ENCODE measurements at places on chromosomes 7 and 10.

GRCh38 chr7:123770378-123770777 lies 21.6 kb upstream of the WASL start:
- DNase-seq: peak; percentile 95

DNA sequence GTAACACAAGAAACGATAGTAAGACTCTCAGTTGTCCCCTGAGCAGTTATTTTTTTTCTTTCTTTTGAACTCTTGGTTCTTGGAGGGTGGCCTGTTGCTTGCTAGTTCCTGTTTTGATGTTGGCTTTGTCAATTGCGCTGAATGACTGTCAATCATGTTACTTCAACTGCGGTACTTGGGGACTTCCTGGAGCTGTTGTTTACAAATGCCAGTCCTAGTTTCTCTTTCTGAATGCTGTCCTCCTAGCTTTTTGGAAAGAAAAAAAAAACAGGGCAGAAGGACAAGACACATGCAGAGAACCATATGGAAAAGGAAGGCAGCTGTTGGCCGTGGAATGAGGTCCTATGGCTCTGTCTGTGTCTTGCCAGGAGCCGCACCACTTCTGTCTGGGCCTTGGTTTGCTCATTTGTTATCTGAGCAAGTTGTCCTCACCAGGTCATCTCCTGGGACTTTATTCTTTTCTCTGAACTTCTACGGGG lies 7.0 kb upstream of the PDCD4 start:
- DNase-seq: peak; percentile 87

GRCh38 chr7:20539201-20539600 lies 76.3 kb upstream of the ABCB5 start:
- DNase-seq: no peak

GRCh38 chr7:50284296-50284695 lies 20.2 kb upstream of the IKZF1 start:
- DNase-seq: no peak

DNA sequence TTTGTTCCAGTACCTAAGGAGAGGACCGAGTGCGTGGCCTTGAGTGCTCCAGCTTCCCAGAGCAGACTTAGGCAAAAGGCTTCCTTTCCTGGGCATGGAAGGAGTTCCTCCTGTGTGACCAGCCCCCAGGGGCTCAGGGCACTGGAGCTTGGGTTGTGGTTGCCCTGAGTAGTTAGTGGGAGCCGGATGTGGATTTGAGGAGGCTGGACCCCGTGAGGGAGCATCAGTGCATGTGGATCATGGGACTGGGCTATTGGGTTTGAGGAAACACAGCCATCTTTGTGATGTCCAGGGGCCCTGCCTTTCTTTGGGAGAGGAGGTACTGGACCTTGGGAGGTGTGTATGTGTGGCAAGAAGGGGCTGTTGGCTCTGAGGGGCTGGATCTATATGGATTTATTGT lies 8.4 kb downstream of the LRMDA start:
- no peak for DNase-seq

DNA sequence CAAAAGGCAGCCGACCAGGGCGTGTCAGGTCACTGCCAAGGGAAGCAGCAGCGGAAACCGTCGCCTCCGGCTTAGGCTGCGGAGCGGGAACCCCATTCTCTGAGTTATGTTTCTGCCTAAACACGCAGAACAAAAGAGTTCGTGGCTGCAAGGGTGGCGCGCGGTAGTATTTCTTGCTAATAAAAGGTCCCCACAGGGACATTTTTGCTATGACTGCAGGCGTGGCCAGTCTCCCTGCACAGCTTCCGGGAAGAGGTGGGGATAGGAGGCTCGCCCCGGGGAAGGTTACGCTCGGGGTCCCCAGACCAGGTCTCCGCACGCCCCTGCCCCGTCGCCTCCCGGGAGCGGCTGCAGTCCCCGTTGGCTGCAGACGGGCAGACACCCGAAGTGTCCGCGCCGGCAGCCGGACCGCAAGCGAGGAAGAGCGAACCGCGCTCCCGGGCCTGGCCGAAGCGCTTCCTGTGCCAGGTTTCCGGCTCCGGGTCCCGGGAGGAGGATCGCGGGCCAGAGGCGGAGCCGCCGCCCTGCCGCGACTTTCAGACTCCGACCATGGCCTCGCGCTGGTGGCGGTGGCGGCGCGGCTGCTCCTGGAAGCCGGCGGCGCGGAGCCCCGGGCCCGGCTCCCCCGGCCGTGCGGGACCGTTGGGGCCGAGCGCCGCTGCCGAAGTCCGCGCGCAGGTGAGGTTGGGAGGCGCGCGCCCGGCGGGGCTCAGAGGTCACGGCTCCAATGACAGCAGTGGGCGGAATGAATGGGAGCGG lies at the start of gene PDSS1:
PDSS1 (plus strand) TSS at position 539 of the 759 bp plus-strand sequence; CDS start at position 550, 11 bp downstream.
- DNase-seq: peak; percentile 95

DNA sequence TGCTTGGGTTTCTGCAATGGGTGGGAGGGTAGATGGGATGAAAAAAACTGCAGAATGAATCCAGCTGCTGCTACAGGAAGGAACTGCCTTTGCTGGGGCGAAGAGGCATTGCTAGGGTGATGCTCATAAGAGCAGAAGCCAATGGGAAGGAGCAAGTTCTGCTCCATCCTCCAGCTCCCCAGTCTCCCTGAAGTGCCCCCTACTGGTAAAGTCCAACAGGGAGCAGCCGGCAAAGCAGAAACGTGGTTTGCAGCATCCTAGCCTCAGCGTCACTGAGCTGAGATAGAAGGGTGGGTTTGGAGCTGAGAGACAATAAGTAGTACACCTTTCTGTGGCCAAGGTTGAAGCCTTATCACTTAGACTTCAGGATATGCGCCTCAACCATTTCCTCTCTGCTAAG lies 220.5 kb downstream of the CCSER2 start:
- DNase-seq: no peak

DNA sequence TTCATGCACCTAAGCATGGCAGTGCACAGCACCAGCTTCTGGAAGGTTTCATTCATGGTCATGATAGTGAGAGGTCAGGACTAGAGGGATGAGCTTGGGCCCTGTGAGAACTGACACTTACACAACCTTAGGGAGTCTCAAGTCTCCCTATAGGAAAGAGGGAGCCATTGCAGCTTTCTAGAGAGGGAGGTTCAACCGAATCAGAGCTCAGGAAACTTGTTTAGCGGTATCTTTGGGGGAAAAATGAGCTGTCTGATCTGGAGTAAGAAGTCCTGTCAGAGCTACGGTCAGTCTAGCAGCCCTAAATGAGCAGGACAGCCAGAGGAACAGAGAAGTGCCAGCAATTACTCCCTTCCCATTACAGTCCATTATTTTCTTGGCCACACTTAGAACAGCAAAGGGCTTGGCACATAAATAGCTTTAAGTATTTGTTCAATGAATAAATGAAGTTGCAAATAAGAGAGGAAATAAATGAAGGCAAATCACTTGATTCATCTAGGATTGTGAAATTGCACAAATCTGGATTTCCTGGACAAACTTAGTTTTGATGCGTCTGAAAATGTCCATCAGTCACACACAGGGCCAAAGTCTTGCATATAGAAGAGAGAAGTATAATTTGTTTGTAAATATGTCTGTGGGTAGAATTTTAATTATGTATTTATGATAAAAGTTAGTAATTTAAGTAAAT lies 262.0 kb downstream of the GLI3 start:
- no peak for DNase-seq

DNA sequence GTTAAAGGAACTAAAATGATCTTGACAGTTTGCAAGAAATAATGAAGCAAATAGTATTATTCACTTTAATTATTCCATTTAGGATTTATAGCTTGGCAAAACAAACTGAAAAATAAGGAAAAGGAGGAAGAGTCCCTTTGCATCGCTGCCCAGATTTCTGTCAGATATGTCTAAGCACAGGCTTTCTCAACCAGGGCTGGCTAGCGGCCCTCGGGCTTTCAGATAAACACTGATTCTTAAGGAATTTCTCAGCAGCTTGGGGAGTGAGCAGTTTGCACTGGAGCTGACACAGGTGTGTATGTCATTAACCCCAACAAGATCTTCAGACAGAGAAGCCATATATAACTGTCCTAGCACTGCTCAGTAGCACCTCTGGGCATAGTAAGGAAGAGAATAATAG lies 47.9 kb upstream of the SEMA3D start:
- no peak for DNase-seq

DNA sequence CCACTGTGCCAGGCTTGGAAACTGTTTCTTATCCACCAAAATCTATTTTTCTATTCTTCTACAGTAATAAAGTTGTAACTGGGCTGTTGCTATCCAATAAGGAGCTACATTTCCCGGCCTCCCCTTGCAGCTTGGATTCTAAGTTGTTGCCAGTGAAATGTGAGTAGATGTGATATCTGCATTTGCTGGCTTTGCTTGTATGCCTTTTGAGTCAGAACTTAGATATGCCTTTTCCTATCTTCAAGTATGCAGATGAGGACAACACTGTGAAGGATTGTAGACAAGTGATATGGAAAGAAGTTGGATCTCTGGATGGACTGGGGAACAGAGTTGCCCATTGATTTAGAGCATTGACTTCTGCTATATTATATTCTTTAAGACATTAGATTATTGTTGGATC lies 236.9 kb downstream of the REEP3 start:
- no peak for DNase-seq

DNA sequence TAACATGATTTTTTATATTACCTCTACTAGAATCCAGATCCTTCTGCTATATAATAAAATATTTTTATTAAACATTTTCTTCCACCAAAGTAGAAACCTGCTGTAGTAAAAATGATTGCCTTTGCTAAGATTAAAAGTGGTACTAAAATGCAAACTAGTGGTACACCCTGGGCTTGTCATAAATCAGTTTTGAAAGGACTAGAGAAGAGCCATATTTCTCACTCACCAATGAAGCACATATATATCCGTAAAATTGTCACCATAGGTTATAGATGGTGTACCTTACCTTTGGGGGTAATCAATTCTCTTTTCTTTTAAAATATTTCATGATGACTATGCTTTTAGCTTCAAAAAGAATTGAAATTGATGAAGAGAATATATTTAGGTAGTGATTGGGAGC lies 253.0 kb upstream of the SLC26A5 start:
- DNase-seq: no peak

- DNase-seq: no peak
These were observed 10.7 kb upstream of the UCN3 start for GRCh38 chr10:5354068-5354467.

DNA sequence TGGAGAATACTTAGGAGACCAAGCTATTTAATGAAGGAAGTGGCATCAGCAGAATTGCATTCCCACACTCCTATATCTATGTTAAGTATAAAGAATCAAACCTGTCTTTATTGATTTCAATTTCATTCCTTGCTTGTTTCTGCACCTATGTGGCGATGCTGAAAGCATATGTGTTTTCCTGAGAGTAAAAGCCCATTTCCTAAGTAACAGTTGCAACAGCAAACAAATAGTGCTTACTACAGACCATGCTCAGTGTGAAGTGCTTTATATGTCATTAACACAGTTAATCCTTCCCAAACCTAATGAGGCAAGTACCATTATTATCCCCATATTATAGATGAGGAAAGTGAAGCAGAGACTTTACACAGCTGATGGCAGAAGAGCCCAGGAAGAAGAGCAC lies 552.1 kb downstream of the PARD3 start:
- no peak for DNase-seq

DNA sequence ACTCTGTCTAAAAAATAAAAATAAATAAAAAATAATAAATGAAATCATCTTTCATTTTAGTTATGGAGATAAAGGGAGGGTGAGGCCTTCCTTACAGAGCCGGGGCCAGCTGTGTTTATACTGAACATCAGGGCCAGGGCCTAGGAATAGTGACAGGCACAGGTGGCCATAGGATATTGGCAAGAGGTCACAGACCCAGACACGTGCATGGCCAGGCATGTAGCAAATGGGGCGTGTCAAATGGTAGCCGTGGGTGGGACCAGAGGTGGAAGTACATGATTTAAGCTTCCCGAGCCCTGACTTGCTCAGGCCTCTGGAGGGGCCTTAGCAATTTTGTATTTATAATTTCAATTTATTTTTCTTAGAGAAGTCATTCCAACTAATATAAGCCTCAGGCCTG lies 353.0 kb downstream of the ANKRD30A start:
- DNase-seq: no peak

DNA sequence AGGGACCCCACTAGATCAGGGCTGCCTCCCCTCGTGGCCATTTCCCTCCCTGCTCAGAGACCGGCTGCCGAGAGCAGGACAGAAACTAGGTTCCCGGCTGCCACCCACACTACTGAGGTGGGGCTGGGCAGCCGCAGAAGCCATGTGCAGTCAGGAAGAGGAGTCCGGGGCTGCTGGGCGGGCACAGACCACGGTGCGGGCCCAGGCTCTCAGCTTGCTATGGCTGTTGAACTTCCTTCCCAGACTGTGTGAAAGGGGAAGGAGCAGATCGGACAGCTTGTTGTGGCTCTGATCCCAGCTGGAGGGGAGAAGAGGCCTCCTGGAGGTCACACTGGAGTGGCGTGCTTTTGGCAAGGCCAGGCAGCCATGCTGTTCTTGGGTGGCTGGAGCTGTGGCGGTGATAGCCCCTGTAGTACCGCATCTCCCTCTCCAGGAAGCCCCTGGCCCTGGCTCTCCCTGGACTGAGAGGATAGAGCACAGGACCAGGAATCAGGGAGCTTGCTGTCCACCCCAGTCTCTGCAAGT lies 56.8 kb downstream of the HK1 start:
- DNase-seq: peak; percentile 91

DNA sequence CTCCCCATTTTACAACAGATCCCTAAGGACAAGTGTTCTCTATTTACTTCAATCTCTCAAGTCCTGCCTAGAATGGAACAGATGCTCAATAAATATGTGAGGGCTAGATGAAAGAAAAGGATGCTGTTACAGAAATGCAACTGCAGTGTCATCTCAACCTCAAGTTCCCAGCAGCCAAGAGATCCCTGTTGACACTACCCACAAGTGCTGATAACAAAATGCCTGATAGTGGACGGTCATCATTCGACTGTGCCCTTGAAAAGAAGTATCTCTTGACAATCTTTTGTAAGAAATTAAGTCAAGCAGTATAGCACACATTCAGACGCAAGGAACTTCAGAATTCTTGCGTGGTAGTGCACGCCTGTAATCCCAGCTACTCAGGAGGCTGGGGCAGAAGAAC lies 133.2 kb downstream of the PARD3 start:
- DNase-seq: no peak

- DNase-seq: no peak
These were observed 438.9 kb downstream of the DNAJB6 start for GRCh38 chr7:157775560-157776332.

DNA sequence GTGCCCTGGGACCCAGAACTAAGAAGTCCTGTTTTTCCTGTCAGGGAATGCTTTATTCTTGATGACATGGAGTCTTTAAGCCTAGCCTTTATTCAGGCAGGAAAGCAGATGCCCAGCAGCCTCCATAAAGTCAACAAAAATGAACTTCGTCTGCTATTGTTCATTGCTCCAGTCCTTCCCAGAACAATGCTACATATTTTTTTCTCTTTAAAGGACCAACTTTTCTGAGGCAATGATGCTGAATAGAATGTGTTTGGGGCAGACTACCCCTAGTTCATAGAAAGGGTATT lies 47.6 kb upstream of the PDCD4 start:
- no peak for DNase-seq

- no peak for DNase-seq
These were observed 65.8 kb downstream of the SORCS3 start for GRCh38 chr10:104706886-104707285.

Measured in inflammatory macrophage (primary cell).